Gastrocnemius medialis (tissue), 4 donors: ENCODE measurements at places on chromosomes 4 and X. TPM values are rescaled to one million over a fixed set of nuclear protein-coding genes. Genes with fewer than 3 reads are reported as not detected.

- no peaks in the 10 kb centered on the region for H3K27me3 ChIP-seq
- peak overlapping the region; percentile 74 for H3K27ac ChIP-seq
- H3K4me3 ChIP-seq: no peak overlapping the region
- no peaks in the 10 kb centered on the region for H3K36me3 ChIP-seq
These were observed 106.2 kb downstream of the MAML3 start for GRCh38 chr4:140047786-140048185.

DNA sequence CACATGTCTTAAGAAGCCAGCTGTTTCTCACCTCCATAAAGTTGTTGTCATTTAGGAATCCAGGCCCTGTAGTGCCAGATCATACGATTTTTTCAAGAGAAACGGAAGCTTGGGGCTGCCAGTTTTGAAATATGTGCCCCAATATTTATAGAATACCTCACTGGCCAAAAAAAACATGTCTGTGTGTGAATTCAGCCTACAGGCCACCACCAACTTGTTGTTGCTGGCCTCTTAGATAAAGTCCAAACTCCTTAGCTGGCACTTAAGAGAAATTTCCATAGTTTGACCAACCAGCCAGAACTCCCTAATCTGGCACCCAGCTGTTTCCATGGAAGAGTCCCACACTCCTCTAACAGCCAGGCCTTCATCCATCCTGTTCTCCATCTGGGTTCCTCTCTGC, 74.1 kb downstream of the WDR19 start:
- H3K36me3 ChIP-seq: no peaks in the 10 kb centered on the region
- no peak overlapping the region for H3K4me3 ChIP-seq
- no peaks in the 10 kb centered on the region for H3K27me3 ChIP-seq
- H3K4me1 ChIP-seq: no peaks in the 10 kb centered on the region
- DNase-seq: no peak

DNA sequence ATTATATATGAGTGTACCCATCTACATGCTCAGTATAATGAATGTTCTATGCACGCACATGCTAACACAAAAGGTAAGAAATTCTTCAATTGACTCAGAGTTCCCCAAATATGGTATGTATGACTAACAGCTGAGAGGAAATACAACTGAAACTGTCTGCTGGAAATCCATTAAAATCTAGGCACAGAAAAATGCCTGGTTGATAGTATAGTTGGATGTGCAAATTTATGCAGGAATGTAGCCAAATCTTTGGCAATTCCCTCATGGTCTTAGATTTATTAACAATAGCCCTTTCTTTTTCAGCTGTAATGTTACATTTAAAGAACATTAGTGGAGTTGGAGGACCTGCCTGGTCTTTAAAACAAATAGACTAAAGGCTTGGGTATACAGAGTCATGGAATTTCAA, 5.5 kb downstream of the CAMK2D start:
- H3K27ac ChIP-seq: no peak overlapping the region
- DNase-seq: no peak
- peaks cover 37% of the 10 kb centered on the region for H3K4me1 ChIP-seq
- H3K4me3 ChIP-seq: no peak overlapping the region
- no peaks in the 10 kb centered on the region for H3K27me3 ChIP-seq

GRCh38 chr4:176546975-176547374, 227.2 kb downstream of the SPCS3 start:
- no peak overlapping the region for H3K27ac ChIP-seq
- H3K36me3 ChIP-seq: no peaks in the 10 kb centered on the region

GRCh38 chr4:47275595-47275994, 187.9 kb downstream of the COMMD8 start:
- no peaks in the 10 kb centered on the region for H3K27me3 ChIP-seq
- DNase-seq: no peak
- H3K27ac ChIP-seq: no peak overlapping the region
- no peaks in the 10 kb centered on the region for H3K4me1 ChIP-seq
- no peak overlapping the region for H3K4me3 ChIP-seq

- no peaks in the 10 kb centered on the region for H3K27me3 ChIP-seq
- H3K4me3 ChIP-seq: no peak overlapping the region
- H3K36me3 ChIP-seq: no peaks in the 10 kb centered on the region
These were observed 250.4 kb upstream of the JADE1 start for GRCh38 chr4:128558896-128559679.

DNA sequence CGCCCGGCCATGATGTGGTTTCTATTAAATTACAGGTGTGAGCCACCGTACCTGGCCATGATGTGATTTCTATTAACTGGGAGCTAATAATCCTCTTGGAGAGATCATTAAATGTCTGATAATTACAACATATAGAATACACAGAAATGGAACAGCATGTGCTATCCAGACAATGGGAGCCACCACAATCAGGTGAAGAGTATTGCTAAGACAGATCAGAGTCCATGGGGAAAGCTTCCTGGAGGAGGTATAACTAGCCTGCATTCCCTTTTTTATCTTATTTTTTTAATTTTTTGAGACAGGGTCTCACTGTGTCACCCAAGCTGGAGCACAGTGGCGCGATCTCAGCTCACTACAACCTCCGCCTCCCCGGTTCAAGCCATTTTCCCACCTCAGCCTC, 146.8 kb downstream of the CHRNA9 start:
- no peaks in the 10 kb centered on the region for H3K36me3 ChIP-seq
- H3K27me3 ChIP-seq: peaks cover 2% of the 10 kb centered on the region
- DNase-seq: no peak
- H3K27ac ChIP-seq: no peak overlapping the region

- H3K27ac ChIP-seq: no peak overlapping the region
- H3K36me3 ChIP-seq: no peaks in the 10 kb centered on the region
- no peak overlapping the region for H3K4me3 ChIP-seq
- no peaks in the 10 kb centered on the region for H3K27me3 ChIP-seq
- no peak for DNase-seq
These were observed 207.2 kb upstream of the CNKSR2 start for GRCh38 chrX:21167011-21167410.

DNA sequence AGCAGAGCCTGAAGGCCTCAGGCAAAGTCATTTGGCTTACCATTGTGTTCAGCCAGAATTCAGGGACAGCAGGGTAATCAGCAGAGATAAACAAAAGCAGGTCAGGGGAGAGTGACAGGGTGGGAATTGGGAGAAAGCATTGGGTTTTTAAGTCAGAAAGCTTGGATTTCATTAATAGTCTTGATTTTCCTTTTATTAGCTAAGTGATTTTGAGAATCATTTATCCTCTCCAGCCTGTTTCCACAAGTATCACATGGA, 410.1 kb downstream of the HNRNPD start:
- no peaks in the 10 kb centered on the region for H3K36me3 ChIP-seq
- H3K4me1 ChIP-seq: no peaks in the 10 kb centered on the region
- H3K27ac ChIP-seq: no peak overlapping the region
- DNase-seq: no peak
- H3K27me3 ChIP-seq: no peaks in the 10 kb centered on the region

- no peak overlapping the region for H3K4me3 ChIP-seq
- H3K36me3 ChIP-seq: no peaks in the 10 kb centered on the region
- H3K27me3 ChIP-seq: no peaks in the 10 kb centered on the region
- no peak overlapping the region for H3K27ac ChIP-seq
- H3K4me1 ChIP-seq: no peaks in the 10 kb centered on the region
- no peak for DNase-seq
These were observed 37.0 kb downstream of the GUCY1A1 start for GRCh38 chr4:155703486-155704247.

GRCh38 chr4:147741190-147741788, 9.4 kb downstream of the ARHGAP10 start:
- no peak overlapping the region for H3K4me3 ChIP-seq
- no peak overlapping the region for H3K27ac ChIP-seq
- no peak for DNase-seq
- no peaks in the 10 kb centered on the region for H3K27me3 ChIP-seq
- no peaks in the 10 kb centered on the region for H3K36me3 ChIP-seq
- H3K4me1 ChIP-seq: peaks cover 41% of the 10 kb centered on the region

GRCh38 chr4:40056716-40057585, at the start of gene N4BP2:
Gene N4BP2, plus strand, starts transcription at chr4:40056850. Its CDS starts 40,491 bp downstream, at chr4:40097341.
- no peaks in the 10 kb centered on the region for H3K36me3 ChIP-seq
- no peaks in the 10 kb centered on the region for H3K27me3 ChIP-seq
- peaks cover 3% of the 10 kb centered on the region for H3K4me1 ChIP-seq
- DNase-seq: peak; percentile 40

- no peak overlapping the region for H3K4me3 ChIP-seq
- H3K27ac ChIP-seq: no peak overlapping the region
- H3K4me1 ChIP-seq: no peaks in the 10 kb centered on the region
- no peak for DNase-seq
- no peaks in the 10 kb centered on the region for H3K27me3 ChIP-seq
These were observed 76.1 kb upstream of the FAM241A start for GRCh38 chr4:112069110-112069509.

DNA sequence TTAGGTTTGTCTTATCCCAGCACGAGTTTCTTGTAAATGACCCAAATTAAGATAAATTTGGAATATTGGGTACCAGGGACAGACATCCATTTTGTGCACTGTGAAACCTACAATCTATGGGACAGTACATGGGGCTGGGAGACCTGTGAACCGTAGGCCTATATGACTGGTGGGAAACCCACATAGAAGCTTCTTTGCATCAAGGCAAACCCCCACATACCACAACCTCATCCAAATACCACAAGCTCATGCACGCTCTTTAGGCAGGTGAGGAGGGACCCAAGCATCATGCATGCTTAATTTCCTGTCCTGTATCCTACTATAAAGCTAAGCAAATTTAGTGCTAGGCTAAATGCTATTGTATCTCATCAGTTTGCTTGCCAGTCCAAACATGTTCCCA, 47.8 kb downstream of the NIPAL1 start:
- H3K36me3 ChIP-seq: no peaks in the 10 kb centered on the region
- no peaks in the 10 kb centered on the region for H3K27me3 ChIP-seq
- no peak for DNase-seq
- no peak overlapping the region for H3K4me3 ChIP-seq
- no peak overlapping the region for H3K27ac ChIP-seq
- H3K4me1 ChIP-seq: no peaks in the 10 kb centered on the region

- no peak for DNase-seq
- no peaks in the 10 kb centered on the region for H3K4me1 ChIP-seq
- no peak overlapping the region for H3K4me3 ChIP-seq
- H3K36me3 ChIP-seq: no peaks in the 10 kb centered on the region
- no peaks in the 10 kb centered on the region for H3K27me3 ChIP-seq
These were observed 5.8 kb downstream of the RXFP1 start for GRCh38 chr4:158527516-158527915.

DNA sequence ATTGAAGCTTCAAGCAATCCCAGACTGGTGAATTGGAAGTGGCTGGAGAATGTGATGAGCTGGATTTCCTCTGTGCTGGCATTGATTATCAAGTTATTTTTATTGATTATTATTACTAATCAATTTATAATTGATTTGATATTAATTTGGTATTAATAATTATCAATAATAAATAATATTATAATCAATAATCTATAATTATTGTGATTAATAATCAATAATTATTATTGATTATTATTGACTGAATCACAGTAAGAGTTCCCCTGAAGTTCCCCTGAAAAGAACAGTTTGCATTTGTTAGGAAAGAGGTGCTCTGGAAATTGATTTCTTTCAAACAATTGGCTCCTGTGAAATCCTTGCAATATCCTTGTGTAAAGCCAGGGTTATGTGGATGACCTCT, 7.5 kb upstream of the FAM9A start:
- no peaks in the 10 kb centered on the region for H3K27me3 ChIP-seq
- H3K36me3 ChIP-seq: no peaks in the 10 kb centered on the region
- H3K4me1 ChIP-seq: no peaks in the 10 kb centered on the region

- H3K36me3 ChIP-seq: peaks cover 61% of the 10 kb centered on the region
- H3K4me1 ChIP-seq: no peaks in the 10 kb centered on the region
- H3K4me3 ChIP-seq: no peak overlapping the region
These were observed 69.6 kb downstream of the PHOX2B start for GRCh38 chr4:41678951-41679350.

DNA sequence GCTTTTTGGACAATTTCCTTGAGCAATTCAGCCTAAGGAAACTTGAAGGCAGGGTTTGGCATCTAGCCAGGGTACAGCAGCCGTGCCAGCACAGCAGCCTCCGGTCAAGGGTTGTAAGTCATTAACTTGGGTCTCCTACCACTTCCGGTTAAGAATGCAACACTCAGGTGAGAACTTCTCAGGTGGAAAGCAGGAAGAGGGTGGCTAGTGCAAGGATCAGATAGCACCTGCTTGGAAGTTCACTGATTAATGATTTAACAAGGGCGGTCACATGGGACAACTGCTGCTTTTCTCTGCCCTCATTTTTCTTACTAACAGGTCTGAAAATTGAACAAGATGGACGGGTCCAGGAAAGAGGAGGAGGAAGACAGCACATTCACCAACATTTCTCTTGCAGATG, 30.1 kb upstream of the SCOC start:
- DNase-seq: no peak
- no peaks in the 10 kb centered on the region for H3K27me3 ChIP-seq
- no peak overlapping the region for H3K4me3 ChIP-seq
- no peaks in the 10 kb centered on the region for H3K36me3 ChIP-seq

GRCh38 chr4:28822163-28822562, 1898.0 kb upstream of the PCDH7 start:
- DNase-seq: no peak
- H3K36me3 ChIP-seq: no peaks in the 10 kb centered on the region
- H3K4me3 ChIP-seq: no peak overlapping the region
- H3K4me1 ChIP-seq: no peaks in the 10 kb centered on the region
- no peaks in the 10 kb centered on the region for H3K27me3 ChIP-seq
- no peak overlapping the region for H3K27ac ChIP-seq

GRCh38 chr4:113094802-113095201, 45.3 kb downstream of the ANK2 start:
- H3K4me1 ChIP-seq: no peaks in the 10 kb centered on the region
- H3K27ac ChIP-seq: no peak overlapping the region
- no peak overlapping the region for H3K4me3 ChIP-seq
- no peaks in the 10 kb centered on the region for H3K36me3 ChIP-seq
- no peaks in the 10 kb centered on the region for H3K27me3 ChIP-seq
- no peak for DNase-seq

- H3K4me1 ChIP-seq: peaks cover 5% of the 10 kb centered on the region
- no peaks in the 10 kb centered on the region for H3K36me3 ChIP-seq
- DNase-seq: peak; percentile 81
- no peak overlapping the region for H3K4me3 ChIP-seq
These were observed 99.8 kb downstream of the PTCHD1 start for GRCh38 chrX:23434356-23434884.

DCAF4L1 gene
- total RNA-seq: 1.0 TPM

PNMA5 gene
- not detected for total RNA-seq

NUDT11 gene
- not detected for total RNA-seq

SYTL5 gene
- total RNA-seq: not detected

ITGB1BP2 gene
- 2.4 TPM for total RNA-seq

HHIP gene
- total RNA-seq: 0.25 TPM

YIPF7 gene
- 2.8 TPM for total RNA-seq

LONRF3 gene
- total RNA-seq: 15.7 TPM

MTTP gene
- total RNA-seq: 0.33 TPM

USP17L24 gene
- total RNA-seq: not detected

CTAG1A gene
- total RNA-seq: not detected
